ENCODE measurements at places on chromosomes 4 and X.

DNA sequence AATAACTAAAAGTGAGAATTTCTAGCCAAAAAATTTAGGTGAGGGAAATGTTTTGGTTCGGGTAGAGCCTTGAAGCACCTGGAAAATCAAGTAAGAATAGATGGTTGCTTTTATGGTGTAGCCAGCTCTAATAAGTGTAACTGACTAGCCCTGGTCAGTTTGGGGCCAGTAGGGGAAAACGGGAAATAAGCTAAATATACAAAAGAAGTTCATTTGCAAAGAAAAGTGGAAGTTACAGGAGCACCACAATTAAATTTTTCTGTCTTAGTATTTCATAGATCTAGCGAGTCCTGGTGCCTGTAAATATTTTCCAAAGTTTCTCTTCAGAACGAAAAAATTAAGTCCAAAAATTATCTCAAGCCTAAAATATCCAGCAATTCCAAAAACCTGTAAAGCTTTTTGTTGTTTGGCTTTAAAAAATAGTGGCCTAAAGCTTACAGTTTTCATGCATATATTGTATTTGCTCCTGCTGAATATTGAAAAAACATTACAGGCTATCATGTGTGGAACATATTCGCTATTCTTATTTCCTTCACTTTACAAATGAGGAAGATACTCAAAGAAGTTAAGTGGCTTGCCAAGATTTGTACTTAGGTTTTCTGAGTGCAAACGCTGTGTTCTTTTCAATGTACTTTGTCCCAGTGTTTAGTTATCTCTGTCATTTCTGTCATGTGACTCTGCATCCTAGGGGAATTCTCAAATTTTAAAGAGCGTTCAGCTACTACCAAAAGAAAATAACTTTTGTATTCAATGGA lies 7.3 kb upstream of the PTPN13 start:
- no peak for DNase-seq

DNA sequence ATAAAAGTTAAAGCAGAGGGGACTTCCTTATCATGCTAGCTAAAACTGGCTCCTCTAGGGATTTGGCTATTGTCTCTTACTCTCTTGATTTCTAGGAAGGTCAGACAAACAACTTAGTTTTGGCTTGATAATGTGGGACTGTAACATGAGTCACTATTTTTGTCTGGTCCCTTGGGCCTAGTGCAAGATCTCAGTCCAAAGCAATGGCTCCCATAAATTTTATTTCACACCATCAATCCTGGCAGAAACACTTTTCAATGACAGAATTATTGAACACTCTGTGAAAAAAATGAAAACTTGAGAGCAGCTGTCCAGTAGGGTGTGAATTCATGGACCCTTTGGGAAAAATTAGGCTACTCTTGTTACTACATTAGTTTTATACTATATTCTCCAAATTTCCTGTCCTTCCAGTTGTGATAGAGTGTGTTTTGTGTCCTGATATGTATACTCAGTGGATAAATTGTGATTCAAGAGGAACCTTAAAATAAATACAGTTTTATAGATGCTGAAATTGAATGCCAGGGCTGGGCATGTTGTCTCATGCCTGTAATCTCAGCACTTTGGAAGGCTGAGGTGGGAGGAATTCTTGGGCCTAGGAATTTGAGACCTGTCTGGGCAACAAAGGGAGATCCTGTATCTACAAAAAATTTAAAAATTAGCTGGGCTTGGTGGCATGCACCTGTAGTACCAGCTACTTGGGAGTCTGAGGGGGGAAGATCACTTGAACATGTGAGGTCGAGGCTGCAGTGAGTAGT lies 10.8 kb upstream of the SNCA start:
- DNase-seq = no peak

DNA sequence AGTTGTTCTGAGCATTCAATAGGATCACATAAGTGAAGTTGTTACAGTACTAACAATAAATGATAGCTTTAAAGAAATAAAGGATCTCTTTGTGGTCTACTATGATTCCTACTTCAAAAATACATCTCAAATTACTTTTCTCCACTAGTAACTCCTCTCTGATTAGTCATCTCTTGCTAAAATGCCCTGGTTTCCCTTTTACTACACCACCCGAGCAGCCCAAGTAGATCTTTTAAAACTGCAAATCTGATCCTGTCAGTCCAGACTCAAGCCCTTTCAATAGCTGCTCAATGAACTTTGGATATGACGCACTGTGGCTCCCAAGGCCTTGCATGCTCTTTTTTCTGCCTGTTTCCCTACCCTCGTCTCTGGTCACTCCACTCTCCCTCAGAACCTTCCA lies 97.5 kb downstream of the MAOA start:
- DNase-seq = no peak

- no peak for DNase-seq
Observed at GRCh38 chr4:95362906-95363558, 185.7 kb downstream of the UNC5C start.

DNA sequence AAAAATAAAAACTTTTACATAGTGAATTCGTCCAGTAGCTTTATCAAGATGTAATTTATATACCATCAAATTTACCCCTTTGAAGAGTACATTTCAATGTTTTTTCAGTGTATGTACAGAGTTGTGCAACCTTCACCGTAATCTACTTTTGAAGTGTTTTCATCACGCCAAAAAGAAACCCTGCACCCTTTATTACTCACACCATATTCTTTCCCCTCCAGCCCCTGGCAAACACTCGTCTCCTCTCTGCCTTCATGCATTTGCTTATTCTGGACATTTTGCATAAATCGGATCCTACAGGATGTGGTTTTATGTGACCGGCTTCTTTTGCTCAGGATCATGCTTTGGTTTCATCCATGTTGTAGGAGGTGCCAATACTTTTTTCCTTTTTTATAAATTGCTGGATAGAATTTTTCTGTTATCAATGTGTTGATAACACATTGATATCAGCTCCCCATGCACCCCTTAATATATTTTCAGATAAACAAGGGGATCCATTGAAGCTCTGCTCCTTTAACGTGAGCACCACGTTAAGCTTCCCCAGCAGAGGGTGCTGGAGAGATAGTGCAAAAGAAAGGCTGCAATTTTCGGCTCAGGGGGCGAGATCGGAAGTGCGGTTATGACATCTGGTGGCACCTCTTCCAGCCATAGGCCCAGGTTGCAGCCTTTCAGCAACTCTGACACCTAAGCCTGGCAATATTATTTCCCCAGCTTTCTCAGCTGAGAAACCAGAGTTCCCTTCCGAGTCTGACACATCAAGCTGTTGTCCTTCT lies 100.1 kb upstream of the VCX3B start:
- DNase-seq = no peak

- DNase-seq = no peak
Observed at GRCh38 chr4:52604215-52604614, 54.9 kb downstream of the USP46 start.

DNA sequence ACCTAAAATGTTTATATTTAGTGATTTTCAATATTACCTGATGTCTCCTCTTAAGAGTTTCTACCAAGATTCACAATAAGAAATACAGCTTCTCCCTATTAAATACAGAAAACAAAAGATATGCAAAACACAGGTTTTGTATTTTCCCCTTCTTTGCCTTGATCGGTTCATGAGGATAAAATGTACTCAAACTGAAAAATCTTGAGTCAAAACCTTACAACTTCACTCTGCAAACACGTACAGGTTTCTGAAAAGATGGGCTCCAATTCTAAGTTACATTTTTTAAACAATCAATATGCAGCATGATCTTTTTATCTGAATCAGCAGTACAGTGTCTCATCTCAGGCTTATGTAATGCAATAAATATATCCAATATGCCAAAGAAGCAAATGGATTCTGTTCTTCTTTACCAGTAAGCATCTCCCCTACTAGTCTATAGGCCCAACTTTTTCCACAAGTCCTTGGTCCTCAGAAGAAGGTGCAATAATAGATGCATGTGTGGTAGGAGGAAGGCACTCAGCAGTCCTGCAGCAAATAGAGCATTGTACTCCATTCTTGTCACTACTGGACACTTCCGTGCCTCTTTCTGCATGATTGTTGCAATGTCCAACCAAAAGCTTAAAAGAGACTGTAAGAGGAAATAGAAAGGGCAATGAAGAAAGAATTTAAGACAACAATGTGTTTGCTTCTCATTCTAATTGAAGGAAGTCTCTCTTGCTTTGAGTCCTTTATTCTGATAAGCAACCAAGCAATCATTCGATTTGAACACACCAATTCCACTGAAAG lies 3.2 kb downstream of the MAPK10 start:
- no peak for DNase-seq

DNA sequence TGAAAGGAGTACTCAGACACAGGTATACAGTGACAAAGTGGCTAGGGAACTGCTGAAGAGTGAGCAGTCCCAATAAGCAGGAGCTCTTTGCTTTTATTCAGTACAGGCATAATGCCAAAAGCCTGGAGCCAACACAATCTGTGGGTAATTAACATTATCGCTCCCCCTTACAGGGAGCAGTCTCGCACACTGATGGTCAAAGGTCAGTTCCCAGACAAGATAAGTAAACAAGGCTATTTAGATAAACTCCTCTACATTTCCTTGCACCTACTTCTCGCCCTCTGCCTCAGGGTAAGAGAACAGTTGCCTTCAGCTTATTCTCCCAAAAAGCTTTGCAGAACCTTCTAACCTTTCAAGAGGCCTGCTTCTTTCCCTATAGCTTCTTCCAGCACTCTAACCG lies 73.9 kb upstream of the TAF9B start:
- DNase-seq = no peak

DNA sequence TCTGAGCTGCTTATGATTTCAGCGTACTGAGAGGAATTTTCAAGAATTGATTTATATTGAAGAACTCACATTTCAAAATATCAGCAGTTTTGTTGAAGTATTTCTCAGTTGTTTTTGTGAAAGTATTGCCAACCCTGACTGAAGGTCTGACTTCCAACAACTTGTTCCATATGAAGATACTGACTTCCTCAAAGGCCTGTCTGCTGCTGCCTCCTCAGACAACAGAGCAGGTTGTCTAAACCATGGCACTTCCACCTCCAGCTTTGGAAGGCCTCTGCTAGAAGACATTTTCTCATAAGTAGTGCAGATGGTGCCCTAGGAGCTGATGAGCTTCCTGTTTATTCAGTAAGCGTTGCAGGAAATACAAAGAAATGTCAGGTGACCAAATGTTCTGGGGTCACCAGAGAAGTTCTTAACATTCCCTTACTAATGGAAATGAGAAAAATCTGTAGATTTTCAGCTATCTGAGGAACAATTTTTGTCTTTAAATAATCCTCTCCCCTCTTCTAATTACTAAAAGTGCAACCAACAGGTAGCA lies 28.8 kb downstream of the FGF2 start:
- no peak for DNase-seq

DNA sequence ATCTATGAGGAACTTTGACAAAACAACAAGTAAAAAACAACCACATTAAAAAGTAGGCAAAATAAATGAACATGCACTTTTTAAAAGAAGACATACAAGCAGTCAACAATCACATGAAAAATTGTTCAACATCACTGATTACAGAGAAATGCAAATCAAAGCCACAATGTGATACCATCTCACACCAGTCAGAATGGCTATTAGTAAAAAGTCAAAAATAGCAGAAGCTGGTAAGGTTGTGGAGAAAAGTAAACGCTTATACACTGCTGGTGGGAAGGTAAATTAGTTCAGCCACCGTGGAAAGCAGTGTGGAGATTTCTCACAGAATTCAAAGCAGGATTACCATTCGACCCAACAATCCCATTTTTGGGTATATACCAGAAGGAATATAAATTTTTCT lies 17.0 kb upstream of the LNX1 start:
- no peak for DNase-seq

- no peak for DNase-seq
Observed at GRCh38 chr4:76716658-76717057, 181.3 kb downstream of the SOWAHB start.

DNA sequence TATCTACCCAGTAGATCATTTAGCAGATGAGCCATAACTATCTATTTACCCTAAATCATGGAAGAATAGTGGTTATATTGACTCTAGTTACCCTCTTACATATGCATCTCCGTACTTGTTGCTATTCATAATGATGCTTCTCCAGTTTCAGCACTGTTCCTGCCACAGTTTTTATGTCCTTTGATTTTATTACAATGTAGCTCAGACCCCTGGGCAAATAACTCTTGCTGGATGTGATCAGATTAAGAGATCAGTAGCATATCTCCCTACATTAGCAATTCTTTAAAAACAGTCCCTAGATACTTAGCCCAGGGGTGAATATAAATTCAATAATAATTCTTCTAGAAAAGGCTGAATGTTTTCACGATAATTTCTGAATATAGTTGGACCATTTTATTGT lies 696.5 kb downstream of the ADGRL3 start:
- no peak for DNase-seq

GRCh38 chrX:68179355-68179754 lies 253.9 kb downstream of the OPHN1 start:
- DNase-seq = no peak

GRCh38 chr4:90799895-90800294 lies 672.7 kb downstream of the CCSER1 start:
- DNase-seq = no peak

DNA sequence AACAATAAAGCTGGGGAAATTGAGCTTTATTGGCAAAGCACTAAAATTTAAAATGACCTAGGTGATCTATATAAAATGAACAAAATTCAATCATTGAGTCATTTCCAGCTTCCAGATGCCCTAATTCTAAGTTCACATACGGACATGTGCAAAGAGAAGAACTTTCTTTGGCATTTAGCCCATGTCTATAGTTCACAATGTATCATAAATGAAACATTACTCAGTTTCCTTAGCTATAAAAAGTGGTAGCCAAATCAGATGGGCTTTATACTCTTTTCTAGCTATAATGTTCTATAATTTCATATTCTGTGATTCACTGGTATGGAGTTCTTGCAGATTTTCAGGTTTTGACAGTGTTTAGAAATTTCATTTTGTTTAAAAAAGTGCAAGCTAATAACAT lies 327.4 kb downstream of the KCTD8 start:
- no peak for DNase-seq

- DNase-seq = no peak
Observed at GRCh38 chrX:30904186-30904585, 15.1 kb upstream of the TAB3 start.

DNA sequence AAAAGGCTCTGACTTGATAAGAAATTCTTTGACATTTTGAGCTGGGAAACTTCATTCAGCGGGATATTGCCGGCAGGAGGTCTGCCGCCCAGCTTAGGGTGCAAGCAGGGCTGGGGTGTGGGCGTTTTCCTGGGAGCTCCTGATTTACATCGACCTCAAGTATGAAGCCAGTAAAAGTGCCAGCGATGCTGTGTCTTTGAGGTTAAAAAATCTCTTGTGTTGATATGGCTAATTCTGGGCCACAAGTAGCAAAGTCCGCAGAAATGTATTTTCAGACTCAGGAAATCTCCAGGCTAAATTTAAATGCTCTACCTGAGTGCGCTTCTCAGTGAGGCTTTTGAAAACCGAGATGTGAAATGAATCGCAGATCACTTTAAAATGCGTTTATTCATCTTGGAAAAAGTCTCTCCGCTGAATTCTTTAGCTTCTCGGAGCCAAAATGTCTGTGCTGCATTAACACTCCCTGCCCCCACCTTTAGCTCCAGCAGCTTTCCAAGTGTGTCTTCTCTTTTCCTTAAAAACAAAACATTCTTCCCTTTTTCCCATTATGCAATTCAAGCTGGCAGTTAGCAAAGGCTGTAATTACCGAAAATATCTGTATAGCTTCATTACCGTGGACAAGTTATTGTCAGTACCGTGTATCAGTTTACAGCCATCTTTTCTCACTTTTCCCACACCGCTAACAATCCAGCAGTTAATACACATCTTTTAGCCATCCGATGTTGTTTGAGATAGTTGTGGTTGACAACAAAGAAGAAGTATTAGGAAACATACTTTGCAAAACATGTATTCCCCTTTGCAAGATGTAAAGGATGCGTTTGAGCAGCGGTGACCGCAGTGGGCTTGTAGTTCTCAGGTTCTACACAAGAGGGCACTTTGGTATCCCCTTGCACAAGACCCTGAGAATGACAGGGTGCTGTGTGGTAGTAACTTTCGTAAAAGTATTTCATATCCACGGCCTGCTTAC lies 136.0 kb upstream of the STX18 start:
- DNase-seq = no peak

All from stimulated activated CD4-positive, alpha-beta T cell treated with anti-CD3 and anti-CD28 coated beads, Interleukin-1b, Interleukin-23, amount 100 ng/mL, for 1 hour (primary cell).